ENCODE measurements at places on chromosomes 12 and 14. TPM values are rescaled to one million over a fixed set of nuclear protein-coding genes. Genes with fewer than 3 reads are reported as not detected.

Gene MSRB3
- 0.24 TPM for total RNA-seq

DNA sequence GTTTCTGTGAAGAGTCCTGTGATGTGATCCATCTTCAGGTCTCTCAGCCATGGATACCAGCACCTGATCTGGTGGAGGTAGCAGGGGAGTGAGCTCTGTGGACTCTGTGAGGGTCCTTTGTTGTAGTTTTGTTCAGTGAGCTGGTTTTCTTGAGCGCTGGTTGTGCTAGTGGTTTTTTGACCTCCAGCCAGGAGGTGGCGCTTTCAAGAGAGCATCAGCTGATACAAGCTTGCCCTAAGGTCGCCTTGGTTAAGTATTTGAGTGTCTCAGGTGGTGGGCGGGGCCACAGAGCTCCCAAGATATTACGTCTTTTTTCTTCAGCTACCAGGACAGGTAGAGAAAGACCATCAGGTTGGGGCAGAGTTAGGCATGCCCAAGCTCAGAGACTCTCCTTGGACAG is 139.7 kb downstream of the TTLL5 start:
- no peak overlapping the region for H3K4me3 ChIP-seq
- H3K36me3 ChIP-seq = peaks cover 29% of the 10 kb centered on the region
- H3K4me1 ChIP-seq = no peaks in the 10 kb centered on the region

- H3K27ac ChIP-seq = peak overlapping the region; percentile 22
- peaks cover 88% of the 10 kb centered on the region for H3K4me1 ChIP-seq
- no peaks in the 10 kb centered on the region for H3K36me3 ChIP-seq
- H3K4me3 ChIP-seq = peak overlapping the region; percentile 80
Observed at GRCh38 chr14:68953196-68953555, 25.9 kb downstream of the ACTN1 start.

GRCh38 chr14:97603201-97603600 is 806.0 kb downstream of the VRK1 start:
- H3K27me3 ChIP-seq = no peaks in the 10 kb centered on the region
- H3K4me3 ChIP-seq = no peak overlapping the region

DNA sequence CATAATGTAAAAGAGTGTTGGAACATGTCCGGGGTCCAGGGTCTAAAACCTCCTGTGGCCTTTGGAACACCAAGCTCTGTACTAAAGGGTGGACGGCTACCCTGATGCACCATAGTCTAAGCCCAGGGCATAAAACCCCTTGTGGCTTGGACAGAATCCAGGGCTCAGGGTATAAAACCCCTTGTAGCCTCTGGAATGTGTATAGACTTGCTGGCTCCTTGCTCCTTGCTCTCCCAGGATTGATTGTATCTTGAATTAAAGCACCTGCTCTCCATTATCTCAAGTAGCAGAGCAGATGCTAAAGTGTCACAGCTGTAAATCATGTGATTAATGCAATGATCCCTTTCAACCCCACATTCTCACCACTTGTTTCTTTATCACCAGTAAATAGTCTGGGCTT is 556.5 kb downstream of the LRFN5 start:
- no peak for DNase-seq
- no peaks in the 10 kb centered on the region for H3K36me3 ChIP-seq
- H3K4me3 ChIP-seq = no peak overlapping the region
- no peaks in the 10 kb centered on the region for H3K4me1 ChIP-seq

GRCh38 chr14:104085032-104085888 is at the start of gene ASPG:
Gene ASPG (plus strand): TSS chr14:104085700. CDS start chr14:104085771, 71 bp downstream.
- H3K27me3 ChIP-seq = peaks cover 8% of the 10 kb centered on the region
- no peaks in the 10 kb centered on the region for H3K4me1 ChIP-seq
- DNase-seq = peak; percentile 42
- H3K36me3 ChIP-seq = no peaks in the 10 kb centered on the region
- no peak within 1 kb of the TSS for H3K27ac ChIP-seq
- H3K4me3 ChIP-seq = peak within 1 kb of the TSS; percentile 29
